ENCODE measurements at places on chromosomes 6 and 20.

DNA sequence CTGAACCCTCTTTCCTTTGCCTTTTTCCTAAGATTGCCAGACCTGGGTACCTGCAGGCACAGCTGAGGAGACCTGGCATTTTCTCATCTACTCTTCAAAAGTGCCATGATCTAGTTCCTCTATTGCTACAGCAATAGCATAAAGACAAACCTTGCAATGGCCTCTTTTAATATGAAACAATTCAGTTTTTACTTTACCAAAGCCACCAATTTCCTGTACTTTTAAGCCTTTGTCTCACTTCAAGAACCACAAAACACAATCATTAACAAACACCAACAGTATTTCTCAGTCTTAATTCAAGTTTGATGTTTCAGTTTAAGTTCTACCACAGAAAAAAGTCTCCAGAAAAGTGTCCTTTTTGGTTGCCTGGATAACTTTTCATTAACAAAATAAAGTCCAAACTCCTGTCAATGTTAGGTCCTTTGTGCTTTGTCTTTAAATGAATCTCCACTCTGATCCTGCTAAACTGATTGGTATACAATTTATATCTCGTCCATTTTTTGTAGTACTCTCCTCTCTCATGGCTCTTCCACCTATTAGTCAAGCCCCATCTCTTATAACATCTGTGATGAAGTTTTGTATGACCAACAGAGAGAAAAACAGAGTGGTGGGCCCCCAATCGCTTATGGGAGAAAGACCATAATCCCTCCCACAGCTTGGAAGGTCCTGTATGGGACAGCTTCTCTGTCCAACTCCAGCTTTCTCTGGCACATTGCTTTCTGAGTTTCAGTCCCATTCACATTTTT is 50.5 kb upstream of the THEMIS start:
- no peak for DNase-seq

DNA sequence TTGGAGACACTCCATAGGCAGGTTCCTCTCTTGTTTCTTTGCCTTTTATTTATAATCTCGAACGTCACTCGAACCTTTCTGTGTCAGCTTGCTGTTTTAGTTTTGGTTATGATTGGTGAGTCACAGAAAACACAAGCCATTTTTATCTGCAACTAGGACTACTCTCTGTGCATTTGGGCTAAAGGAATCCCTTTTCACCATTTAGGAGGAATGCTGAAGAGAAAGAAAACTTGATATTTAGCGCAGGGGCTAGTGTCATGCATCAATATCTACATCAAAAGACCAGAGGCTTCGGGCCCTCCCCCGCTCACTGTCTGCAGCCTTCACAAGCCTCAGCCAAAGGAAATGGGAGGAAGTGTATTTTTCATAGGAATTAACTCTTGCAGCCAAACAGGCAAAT is 507.8 kb upstream of the CITED2 start:
- peak; percentile 38 for DNase-seq

- no peak for DNase-seq
Measured at GRCh38 chr6:21359926-21360325, 233.6 kb upstream of the SOX4 start.

GRCh38 chr6:167825332-167826229 is 1.1 kb upstream of the AFDN start:
- peak; percentile 70 for DNase-seq

DNA sequence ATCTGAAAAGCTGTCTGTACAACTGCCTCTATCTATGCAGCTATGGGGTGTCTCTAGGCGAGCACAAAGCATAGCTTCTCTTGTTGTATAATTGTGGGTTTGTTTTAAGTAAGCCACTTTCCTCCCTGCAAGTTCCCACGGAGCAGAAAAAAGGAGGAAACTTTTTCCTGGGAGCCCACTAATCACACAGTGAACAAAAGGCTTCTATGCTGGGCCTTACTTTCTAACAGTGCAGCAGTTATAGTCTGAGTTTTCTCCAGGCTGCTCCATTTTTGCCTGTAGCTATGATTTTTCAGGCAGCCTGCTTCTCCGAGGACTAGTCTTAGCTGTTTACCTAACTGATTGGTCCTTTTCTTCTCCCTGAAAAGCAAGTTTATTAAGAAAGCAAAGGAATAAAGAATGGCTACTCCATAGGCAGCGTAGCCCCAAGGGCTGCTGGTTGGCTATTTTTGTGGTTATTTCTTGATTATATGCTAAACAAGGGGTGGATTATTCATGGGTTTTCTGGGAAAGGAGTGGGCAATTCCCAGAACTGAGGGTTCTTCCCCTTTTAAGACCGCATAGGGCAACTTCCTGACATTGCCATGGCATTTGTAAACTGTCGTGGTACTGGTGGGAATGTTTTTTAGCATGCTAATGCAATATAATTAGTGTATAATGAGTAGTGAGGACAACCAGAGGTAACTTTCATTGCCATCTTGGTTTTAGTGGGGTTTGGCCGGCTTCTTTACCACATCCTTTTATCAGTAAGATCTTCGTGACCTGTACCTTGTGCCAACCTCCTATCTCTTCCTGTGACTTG is 84.3 kb downstream of the OPRM1 start:
- no peak for DNase-seq

DNA sequence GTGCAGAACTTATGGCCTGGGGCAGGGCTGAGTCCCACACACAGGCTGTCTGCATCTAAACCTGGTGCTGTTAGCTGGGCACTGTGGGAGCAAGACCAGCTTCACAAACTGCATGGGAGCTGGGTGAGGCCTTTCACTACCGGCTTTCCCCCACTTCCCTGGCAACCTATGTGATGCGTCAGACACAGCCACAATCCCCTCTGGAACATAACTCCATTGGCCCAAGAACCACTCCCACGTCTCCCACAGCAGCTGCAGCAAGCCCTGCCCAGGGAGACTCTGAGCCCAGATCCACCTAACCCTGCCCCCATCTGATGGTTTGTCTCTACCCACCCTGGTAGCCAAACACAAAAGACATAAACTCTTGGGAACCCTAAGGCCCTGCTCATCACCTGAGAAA is 9.3 kb downstream of the WDR27 start:
- DNase-seq, result no peak

DNA sequence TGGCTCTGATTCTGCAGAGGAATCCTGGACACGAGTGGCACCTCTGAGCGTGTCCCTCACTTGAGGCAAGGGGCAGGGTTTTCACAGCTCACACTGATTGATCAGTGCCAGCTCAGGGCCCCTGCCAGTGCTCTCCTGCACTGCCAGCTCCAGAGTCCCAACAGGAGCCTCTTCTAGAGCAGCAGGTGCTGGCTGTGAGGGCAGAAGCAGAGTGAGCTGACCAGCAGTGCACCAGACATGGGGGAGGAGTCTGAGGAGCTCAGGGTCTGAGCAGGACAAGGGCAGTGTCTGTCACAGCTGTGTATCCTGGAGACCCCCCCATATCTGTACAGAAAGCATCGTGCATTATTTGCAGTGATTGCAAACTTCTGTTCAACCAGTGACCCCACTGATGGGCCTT is 31.5 kb upstream of the THBS2 start:
- no peak for DNase-seq

- no peak for DNase-seq
Measured at GRCh38 chr6:31113861-31114540, 599 bp upstream of the PSORS1C1 start.

DNA sequence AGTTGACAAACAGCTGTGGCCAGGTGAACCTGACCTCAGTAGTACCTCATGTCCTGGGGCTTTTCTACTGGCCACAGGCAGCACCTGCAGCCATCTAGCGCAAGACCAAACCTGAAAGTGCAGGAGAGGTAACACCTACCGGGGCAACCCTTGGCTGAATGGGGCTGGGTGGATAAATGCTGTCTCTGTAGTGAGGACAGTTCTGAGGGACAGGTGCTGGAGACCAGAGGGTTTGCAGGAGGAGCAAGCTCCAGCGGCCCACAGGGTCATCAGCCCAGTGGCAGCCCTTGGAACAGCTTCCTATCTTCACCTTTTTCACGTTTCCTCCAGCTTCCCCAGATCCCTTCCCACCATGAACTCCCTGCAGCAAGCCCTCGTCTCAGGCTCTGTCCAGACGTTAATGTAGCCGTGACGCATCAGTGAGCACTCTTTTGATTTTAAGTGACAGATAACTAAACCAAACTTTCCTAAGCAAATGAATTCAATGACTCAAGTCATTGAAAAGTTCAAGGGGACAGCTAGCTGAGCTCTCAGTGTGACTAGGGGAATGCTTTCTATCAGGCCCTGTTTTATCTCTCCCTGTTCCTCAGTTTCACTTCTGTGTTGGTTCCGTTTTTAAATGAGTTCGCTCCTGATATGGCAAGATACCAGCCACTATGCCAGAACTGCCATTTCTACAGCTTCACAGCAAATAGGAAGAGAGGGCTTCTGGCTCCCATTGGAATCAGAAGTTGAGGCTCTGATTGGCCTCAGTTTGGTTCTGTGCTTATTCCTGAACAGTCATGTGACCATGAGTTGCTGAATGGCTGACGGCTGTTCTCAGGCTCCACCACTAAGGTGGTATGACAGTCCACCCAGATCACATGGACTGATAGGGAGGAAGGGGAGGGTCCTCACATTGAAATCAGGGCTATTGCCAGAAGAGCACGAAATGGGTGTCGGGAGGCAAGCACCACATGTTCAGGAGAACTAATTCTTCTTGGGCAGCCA is 12.1 kb upstream of the PFDN4 start:
- no peak for DNase-seq

DNA sequence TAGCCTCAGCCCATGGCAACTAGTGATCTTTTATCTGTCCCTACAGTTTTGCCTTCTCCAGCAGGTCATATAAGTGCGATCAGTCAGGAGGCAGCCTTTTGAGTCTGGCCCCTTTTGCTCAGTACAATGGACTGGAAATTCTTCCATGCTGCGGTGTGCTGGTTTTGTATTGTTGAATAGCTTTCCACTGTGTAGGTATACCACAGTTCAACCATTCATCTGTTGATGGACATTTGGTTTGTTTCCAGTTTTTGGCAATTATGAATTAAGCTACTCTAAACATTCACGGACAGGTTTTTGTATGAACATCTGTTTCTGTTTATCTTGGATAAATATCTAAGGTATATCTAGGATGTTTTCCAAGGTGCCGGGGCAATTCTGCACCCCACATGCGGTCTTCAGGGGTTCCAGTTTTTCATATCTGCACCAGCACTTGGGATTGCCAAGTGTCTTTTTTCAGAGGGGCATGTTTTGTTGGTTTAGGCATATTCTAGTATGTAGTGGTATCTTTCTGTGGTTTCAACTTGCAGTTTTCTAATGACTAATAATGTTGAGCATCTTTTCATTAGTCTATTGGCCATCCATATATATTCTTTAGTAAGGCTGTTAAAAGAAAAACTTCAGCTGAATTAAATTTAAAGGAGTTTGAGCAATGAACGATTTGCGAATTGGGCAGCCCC is 141.0 kb downstream of the TFAP2C start:
- DNase-seq, result no peak

DNA sequence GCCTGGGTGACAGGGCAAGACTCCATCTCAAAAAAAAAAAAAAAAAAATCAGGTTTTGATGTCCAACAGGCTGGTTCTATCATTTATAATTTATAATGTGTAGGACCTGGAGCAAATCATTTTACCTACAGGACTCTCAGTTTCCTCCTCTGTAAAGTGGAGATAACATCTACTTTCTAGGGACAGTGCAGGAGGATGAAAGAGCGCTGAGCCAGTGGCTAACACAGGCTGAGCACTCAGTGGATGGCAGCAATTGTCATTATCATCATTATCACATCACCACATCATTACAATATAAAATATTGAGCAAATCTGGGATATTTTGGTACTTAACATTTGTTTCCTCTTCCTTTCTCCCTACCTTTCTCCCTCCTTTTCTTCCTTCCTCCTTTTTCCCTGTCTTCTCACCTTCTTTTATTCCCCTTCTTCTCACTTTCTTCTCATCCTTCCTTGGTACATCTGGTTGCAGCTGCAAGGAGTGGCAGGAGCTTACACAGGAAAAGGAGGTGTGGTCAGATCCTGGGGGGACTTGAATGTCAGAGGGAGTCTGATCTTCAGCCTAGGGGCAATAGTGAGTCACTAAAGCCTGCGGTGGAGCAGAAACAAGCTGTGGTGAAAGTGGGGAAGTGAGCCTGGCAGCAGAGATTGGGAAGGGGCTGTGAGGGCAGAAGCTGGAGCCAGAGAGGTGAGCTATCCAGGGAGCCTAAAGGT is 24.6 kb upstream of the CTNNBL1 start:
- peak; percentile 83 for DNase-seq

- DNase-seq, result no peak
Measured at GRCh38 chr6:170032706-170033309, 258.1 kb downstream of the DLL1 start.

- DNase-seq, result no peak
Measured at GRCh38 chr6:163960128-163960527, 545.6 kb downstream of the QKI start.

GRCh38 chr6:27608916-27609883 is 136.3 kb upstream of the ZNF184 start:
- DNase-seq, result peak; percentile 88

DNA sequence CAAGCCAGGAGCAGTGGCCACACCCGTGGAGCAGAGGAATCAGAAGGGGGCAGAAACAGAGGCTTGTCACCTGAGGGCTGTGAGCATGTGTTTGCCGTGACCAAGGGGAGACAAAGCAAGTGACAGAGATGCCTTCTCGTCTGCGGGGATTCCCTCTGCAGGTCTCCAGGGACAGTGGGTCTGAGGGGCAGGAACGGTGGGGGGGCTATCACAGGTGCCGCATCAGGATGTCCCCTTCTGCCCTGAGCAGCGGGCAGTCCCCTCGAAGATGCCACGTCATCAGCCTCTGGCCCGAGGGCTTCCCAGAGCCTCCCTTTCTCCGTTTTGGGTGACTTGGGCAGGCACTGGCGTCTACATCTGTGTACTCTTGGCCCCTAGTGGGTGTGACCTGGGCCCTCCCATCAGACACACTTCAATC is 338.7 kb downstream of the PREX1 start:
- DNase-seq, result no peak

GRCh38 chr20:44412402-44413144 is 57.1 kb downstream of the HNF4A start:
- no peak for DNase-seq

DNA sequence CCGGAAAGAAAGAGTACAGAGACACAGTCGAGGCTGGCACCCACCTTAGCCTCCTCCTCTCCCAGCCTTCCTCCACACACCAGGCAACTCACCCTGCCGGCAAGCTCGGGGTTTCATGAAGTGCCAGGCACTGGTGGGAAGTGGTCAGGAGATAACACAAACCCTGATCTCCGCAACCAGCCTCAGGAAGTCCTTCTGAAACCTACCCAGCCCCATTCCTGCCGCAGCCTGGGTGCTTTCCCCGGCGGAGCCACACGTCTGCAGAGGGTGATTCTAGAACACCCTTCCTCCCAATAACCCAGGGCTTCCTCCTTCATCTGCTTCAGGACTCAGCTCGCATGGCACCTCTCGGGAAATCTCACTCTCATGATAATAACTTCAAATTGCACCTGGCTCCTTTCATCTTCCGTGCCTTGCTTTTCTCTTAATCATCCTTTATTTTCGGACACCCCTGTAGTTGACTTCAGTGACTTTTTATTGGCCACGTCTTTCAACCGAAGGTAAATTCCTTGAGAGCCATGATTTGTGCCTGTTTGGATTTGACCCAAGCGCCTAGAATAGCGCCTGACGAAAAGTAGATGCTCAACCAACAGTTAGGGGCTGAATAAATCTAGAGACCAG is 8.7 kb upstream of the HLA-E start:
- peak; percentile 30 for DNase-seq

- DNase-seq, result no peak
Measured at GRCh38 chr6:164665328-164665727, 644.1 kb downstream of the C6orf118 start.

- no peak for DNase-seq
Measured at GRCh38 chr6:119739769-119740168, 390.2 kb upstream of the MAN1A1 start.
